ENCODE measurements at places on chromosomes 2 and 18.

- DNase-seq, result no peak
Measured at GRCh38 chr2:152627351-152627957, 89.8 kb downstream of the PRPF40A start.

DNA sequence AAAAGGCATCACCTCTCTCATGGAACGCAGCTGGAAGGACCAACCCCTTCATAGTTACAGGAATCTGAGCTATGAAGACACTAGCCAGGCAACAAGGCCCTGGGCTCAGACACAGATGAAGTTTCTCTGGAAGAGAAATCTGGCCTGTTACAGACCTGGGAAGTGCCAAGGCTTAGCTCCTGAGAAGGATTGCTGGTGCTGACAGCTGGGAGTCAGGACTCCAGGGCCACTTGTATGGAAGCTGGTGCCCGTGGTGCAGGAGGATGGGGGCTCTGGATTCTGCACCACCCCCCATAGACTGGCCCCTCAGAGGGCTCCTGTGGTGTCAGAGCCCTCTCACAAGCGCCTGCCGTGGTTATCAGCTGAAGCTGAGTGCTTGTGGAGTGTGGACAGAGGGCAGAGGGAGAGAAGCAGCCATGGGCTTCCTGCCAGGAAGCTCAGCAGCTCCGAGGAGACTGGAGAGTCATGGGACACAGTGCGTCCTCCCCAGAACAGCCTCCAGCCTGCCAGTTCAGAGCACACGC lies 87.3 kb upstream of the LCLAT1 start:
- DNase-seq, result no peak

GRCh38 chr2:156401861-156402260 lies 34.3 kb upstream of the GPD2 start:
- DNase-seq, result no peak

DNA sequence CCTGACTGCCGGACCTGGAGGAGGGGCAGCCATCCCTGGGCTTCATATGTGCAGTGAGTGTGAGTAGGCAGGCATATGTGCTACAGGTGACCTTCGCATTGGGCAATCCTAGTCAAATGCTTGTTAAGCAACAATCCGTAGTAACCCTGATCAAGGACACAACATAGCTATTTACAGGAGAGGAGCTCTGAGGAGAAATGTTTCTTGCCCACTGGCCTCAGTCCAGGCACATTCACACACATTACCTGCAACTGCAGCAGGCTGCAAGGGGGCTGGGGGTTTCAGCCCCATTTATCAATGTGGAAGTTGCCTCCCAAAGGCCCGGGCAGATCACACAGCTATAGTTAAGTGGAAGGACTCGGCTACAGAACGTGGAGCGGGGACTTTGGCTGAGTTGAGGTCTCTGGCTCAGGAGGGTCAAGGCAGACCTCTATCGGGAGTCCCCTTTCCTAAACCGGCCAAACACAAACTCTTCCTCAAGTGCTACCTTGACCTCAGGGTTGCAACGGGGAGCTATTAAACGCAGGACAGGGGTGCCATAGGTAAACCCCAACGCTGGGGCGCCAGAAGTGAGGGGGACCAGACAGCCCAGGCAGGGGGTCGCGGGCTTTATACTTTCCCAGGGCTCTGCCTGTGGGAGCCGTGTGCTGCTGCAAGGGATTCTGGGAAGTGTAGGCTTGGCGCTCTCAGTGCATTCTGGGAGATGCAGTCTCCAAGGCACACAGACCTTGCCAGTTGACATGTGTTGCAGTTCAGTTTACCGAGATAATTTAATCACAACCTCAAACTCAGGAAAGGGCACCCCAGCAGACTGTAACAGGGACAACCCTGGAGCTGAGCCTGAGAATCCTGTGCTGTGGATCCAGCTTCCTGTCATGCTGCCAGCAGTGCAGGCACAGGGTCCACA lies 9.4 kb downstream of the KHK start:
- DNase-seq, result no peak

- no peak for DNase-seq
Measured at GRCh38 chr2:11695576-11695975, 25.6 kb upstream of the NTSR2 start.

DNA sequence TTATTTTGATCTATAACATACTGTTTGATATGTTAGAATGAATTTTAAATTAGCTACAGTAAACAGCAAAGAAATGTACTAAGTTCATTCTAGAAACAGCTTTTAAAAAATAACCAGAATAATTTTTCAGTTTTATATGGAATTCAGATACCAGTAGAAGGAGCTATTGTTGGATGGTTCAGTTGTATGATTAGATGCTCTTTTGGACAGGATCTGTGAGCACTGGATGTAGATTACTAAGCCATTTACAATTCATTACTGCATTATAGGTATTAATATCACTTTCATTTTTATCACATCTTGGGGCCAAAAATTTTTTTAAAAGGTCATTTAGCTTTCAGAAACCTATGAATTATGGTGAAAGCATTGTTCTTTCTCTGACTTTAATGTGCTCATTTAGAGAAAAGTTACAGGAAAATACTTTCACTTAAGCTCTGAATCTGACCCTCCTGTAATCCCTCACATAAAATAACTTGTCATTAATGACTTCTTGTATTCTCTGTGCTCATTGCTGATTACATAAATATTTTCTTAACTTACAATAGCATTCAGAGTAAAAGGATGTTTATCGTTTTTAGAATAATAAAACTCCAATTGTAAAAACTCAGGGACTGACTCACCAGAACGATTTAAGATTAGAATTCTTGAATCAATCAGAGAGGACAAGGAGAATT lies 750.2 kb downstream of the SLC4A3 start:
- DNase-seq, result no peak

DNA sequence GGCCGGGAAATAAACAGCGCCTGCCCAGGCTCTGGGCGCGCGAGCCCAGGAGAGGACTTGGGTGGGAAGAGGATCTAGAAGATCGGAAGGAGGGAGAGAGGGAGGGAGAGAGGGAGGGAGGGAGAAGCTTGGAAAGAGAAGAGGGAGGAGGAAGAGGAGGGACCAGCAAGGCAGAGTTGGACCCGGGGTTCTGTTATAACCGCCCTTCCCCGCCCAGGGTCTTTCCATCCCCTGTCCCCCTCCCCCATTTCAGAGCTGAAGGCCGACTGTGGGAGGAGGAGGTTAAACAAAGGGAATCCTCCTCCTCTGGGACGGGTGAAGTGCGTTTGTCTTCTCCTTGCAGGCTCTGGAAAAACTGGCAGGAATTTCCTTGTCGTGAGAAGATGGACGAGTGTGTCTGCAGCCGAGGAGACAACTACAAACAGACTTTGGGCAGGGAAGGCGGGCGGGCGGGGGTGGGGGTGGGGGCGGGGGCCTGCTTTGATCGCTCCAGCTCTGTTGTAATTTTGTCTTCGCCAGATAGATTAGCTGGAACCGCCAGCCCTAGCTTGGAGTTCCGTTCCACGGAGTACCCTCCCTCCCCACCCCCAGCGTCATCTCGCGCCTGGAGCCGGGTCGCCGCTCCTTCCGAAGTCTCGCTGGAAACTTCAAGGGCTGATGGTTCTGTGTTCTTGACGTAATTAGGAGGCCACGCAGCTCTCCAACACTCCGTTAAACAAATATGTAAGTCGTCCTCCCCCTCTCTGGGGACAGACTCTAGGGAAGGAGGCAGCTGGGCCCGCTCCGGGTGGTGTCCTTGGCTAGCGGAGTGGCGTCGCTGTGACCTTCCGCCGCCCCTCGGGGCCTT lies 6.4 kb upstream of the SP9 start:
- no peak for DNase-seq

DNA sequence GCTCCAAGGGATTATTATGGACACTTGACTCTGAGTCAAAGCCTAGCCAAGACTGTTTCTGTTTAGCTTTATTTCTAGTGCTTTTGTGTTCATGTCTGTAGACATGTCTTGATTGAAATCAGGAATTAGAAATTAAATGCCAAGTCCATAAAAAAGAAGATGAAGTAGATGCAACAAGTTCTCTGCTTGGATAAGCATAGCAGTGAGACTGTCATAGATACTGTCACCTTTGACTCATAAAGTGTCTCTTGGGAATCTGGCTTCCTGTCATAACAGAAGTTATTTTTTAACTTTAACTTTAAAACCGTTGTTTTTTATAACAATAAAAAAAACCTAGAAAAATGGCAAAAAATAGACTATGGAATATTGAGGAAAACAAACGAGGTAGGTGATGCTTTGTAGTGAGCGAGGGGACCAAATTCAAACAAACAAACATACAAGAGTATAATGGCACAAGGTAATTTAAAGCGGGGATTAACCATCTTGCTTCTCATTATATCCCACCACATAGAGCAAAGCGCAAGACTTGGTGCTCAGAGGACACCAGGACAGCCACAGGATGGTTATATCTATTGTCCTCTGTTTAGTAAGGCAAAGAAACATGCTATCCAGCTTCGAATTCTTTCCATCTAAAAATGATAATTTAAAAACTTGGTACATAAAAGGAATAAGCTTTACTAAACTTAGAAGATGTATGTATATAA lies 64.6 kb downstream of the CD226 start:
- DNase-seq, result no peak

- no peak for DNase-seq
Measured at GRCh38 chr2:174392706-174393105, 2.8 kb upstream of the SCRN3 start.

- DNase-seq, result no peak
Measured at GRCh38 chr2:81327911-81328310, 1023.4 kb upstream of the LRRTM1 start.

DNA sequence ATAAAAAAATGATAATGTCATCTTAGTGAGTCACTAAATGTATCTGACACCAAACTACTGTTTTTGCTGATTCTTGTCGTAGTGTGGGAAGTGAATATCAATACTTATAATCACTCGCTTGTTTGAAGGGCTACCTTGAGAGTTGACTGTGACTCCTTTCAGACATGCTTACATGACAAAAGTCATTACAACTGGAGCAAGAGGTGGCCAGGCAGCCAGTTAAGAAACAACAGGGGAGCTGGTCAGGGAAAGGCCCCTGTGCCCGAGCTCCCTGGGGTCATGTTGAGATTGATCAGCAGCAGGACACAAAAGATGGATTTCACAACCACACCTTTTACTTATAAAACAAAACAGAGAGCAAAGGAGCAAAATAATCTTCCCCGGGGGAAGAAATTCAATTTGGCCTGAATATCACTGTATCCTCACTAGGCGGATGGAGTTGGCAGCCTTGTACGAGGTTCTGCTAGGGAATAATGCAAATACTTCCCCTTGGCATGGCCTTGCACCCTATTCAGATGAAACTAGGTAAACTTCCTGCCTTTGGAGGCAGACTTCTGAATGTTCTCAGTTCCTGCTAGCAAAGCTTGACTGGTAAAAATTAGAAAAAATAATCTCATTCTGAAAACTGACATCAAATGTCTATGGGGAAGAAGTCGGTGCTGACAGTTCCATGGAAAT lies 101.2 kb downstream of the DYNC1I2 start:
- no peak for DNase-seq

DNA sequence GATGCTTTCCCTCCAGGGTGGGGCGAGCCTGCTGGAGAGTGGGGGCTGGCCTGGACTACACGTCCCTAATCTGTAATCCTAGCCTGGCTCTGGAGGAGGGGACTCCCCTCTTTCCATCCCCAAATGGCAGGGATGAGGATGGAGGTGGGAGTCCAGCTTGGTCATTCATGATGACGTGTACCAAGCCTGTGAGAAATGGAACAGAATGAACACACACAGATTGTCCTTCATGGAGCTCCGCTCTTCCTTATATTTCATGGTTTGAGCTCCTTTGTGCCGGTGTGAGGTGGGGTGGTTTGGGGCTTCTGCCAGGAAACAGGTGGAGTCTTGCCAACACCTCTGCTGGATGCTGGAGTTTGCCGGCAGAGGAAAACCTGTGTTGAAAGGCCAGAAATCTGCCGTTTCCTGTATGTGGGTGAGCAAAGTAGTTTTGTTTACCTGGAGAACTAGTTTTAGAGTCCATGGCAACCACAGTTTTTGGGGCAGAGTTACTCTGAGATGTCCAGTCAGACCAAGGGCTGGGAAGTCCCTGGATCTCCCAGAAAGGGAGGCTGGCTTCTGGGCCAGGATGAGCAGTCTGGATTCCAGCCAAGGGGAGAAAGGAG lies 417.6 kb upstream of the MEX3C start:
- DNase-seq, result no peak

- DNase-seq, result no peak
Measured at GRCh38 chr2:68750592-68751396, 16.2 kb downstream of the ARHGAP25 start.

DNA sequence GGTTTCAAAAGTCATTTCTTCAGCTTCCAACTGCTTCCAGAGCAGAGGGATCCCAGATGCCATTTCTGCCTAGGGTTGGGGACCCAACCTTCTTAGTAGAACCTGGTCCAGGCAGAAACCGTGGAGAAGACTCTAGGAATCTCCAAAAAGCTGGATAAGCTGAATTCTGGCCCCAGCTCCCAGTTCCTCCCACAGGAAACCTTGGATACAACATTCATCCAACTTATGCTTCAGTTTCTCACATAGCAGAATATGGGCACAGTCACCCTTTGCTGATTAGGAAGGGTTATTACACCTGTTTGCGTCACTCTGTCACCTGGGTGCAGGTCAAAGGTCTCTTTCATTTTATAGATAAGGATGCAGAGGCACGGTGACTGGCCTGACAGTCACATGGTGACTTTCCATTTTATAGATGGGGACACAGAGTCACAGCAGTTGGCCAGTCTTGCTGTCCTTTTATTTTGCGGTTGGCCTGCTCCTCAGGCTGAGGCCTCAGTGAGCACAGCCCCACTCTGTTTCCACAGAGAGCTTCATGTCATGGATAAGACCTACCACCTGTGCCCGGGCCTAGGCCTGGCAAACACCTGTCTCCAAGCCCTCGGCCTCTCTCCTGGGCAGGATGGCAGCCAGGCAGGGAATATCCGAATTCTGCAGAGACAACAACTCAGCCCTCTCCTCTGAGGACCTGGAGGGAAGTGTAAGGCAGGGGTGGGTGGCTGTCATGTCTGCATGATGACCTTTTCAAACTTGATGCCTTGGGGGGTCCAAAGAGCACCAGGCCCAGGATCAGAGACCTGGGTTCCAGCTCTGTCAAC lies 148.8 kb downstream of the SMAD7 start:
- no peak for DNase-seq

DNA sequence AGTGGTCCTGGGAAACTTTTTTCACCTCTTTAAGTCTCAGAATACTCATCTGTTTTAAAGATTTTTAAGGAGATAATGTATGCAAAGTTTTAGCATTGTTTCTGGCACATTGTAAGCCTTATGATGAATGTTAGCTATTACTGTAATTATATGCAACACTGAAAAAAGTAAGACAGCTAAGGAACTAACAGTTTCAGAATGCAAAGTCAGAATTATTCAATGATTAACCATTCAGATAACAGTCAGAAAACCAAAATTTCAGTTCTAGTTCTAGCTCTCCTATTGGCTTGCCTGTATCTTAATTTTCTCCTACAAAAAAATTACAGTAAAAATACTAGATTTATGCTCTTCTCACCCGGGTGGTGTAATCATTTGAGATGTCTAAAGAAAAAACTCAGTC lies 101.1 kb downstream of the SLC4A10 start:
- no peak for DNase-seq

GRCh38 chr2:105749583-105750400 lies 5.1 kb downstream of the NCK2 start:
- DNase-seq, result no peak

DNA sequence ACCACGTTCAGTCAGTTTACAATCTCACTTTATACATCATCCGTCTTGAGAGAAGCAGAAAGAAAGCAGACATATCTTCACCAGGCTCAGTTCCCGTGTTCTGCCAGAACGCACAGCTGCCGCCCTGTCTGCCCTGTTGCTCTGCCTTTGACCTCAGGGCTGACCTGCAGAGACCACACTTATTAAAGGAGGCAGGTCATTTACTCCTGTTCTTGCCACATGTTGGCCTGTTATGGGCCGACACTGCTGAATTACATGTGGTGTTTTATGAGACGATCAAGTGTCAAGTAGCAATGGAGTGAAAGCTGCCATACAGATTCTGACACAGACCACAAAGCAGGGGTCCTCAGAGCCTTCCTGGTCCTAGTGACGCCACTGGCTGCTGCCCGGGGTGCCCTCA lies 232.2 kb downstream of the TTC32 start:
- DNase-seq, result no peak

Measured in KG1 (cell line).